Thoracic aorta (tissue), 2 donors: ENCODE measurements at places on chromosomes 12 and 14.

GRCh38 chr12:67633024-67633610, 15.4 kb upstream of the DYRK2 start:
- peaks cover 6% of the 10 kb centered on the region for H3K4me1 ChIP-seq
- no peaks in the 10 kb centered on the region for H3K27me3 ChIP-seq
- no peak for DNase-seq
- H3K4me3 ChIP-seq: no peak overlapping the region
- H3K36me3 ChIP-seq: no peaks in the 10 kb centered on the region
- H3K27ac ChIP-seq: no peak overlapping the region

GRCh38 chr12:99455350-99456035, 192.1 kb upstream of the GARIN6 start:
- no peak for DNase-seq
- peak overlapping the region; percentile 75 for H3K27ac ChIP-seq
- H3K4me3 ChIP-seq: no peak overlapping the region
- no peaks in the 10 kb centered on the region for H3K36me3 ChIP-seq
- H3K27me3 ChIP-seq: no peaks in the 10 kb centered on the region
- peaks cover 37% of the 10 kb centered on the region for H3K4me1 ChIP-seq

GRCh38 chr12:106329231-106329982, 26.9 kb downstream of the TCP11L2 start:
- H3K27ac ChIP-seq: no peak overlapping the region
- no peaks in the 10 kb centered on the region for H3K4me1 ChIP-seq
- no peaks in the 10 kb centered on the region for H3K27me3 ChIP-seq
- peaks cover 19% of the 10 kb centered on the region for H3K36me3 ChIP-seq

DNA sequence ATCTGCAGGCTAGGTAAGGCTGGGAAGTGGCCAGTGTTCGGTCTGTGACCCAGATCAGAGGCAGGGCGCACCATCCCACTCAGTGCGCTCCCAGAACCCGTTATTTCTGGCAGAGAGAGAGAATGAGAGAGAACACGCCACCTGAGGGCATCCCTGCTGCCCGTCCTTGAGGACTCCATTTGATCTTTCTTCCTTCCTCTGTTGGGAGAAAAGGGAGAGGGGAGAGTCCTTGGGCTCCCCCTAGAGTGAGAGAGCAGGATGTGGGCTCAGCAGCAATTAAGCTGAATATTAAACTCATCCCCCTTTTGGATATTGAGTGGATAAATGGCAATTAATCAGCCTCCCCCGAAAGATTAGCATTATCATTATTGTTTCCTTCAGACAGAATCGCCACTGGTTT, 70.6 kb downstream of the IFT43 start:
- H3K4me1 ChIP-seq: no peaks in the 10 kb centered on the region
- no peaks in the 10 kb centered on the region for H3K36me3 ChIP-seq
- no peak for DNase-seq
- no peak overlapping the region for H3K4me3 ChIP-seq
- no peaks in the 10 kb centered on the region for H3K27me3 ChIP-seq
- no peak overlapping the region for H3K27ac ChIP-seq

GRCh38 chr12:124774462-124775167, 89.0 kb downstream of the SCARB1 start:
- H3K4me3 ChIP-seq: peak overlapping the region; percentile 61
- DNase-seq: peak; percentile 31
- H3K36me3 ChIP-seq: no peaks in the 10 kb centered on the region
- H3K27ac ChIP-seq: no peak overlapping the region
- H3K27me3 ChIP-seq: no peaks in the 10 kb centered on the region

DNA sequence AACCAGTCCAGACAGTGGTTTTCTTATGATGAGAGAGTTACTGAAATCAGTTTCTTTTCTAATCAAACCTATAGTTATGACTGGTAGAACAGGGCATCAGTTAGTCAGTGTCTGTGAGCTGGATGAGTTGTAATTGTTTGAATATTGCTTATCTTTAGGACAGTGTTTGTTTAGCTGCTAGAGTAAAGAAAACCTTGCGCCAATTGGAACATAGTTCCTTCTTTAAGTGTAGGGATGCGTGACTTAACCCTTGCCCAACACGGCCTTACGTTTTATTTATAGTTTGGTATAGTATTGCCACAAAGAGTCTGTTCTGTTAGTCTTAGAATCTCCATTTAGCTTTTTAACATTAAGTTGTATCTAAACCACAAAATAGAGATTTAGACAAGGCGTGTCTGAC, 572.6 kb downstream of the SLC16A7 start:
- no peaks in the 10 kb centered on the region for H3K36me3 ChIP-seq
- no peak for DNase-seq
- H3K4me1 ChIP-seq: peaks cover 11% of the 10 kb centered on the region
- no peak overlapping the region for H3K4me3 ChIP-seq
- no peak overlapping the region for H3K27ac ChIP-seq

GRCh38 chr12:24899503-24900075, 49.3 kb downstream of the BCAT1 start:
- H3K4me3 ChIP-seq: no peak overlapping the region
- no peaks in the 10 kb centered on the region for H3K27me3 ChIP-seq
- peaks cover 29% of the 10 kb centered on the region for H3K4me1 ChIP-seq
- DNase-seq: no peak

DNA sequence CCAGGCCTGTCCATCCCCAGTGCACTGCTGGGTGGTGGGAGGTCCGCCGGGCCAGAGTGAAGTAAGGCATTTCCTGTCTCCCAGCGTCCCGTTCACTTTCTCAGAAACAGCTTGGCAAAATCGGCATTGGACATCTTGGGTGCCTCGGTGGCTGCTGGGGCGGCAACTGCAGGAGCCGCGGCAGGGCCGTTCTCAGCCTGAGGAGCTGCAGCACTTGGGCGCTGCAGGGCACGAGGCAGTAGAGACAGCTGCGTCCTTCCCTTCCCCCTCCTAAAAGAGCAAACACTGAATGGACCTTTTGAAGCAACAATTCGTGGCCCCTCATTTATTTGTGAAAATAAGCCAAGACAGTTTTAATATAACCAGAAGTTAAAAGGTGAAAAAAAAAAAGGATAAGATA, 8.3 kb downstream of the FICD start:
- H3K36me3 ChIP-seq: peaks cover 50% of the 10 kb centered on the region
- no peaks in the 10 kb centered on the region for H3K4me1 ChIP-seq
- no peaks in the 10 kb centered on the region for H3K27me3 ChIP-seq

GRCh38 chr14:94312481-94313246, 10.5 kb downstream of the SERPINA6 start:
- H3K4me3 ChIP-seq: no peak overlapping the region
- no peaks in the 10 kb centered on the region for H3K4me1 ChIP-seq
- H3K36me3 ChIP-seq: no peaks in the 10 kb centered on the region
- no peak for DNase-seq
- H3K27ac ChIP-seq: no peak overlapping the region

- no peak overlapping the region for H3K4me3 ChIP-seq
- peaks cover 21% of the 10 kb centered on the region for H3K36me3 ChIP-seq
- H3K4me1 ChIP-seq: peaks cover 11% of the 10 kb centered on the region
- no peak overlapping the region for H3K27ac ChIP-seq
- no peak for DNase-seq
These were observed 34.3 kb downstream of the SLC15A4 start for GRCh38 chr12:128789356-128789929.

DNA sequence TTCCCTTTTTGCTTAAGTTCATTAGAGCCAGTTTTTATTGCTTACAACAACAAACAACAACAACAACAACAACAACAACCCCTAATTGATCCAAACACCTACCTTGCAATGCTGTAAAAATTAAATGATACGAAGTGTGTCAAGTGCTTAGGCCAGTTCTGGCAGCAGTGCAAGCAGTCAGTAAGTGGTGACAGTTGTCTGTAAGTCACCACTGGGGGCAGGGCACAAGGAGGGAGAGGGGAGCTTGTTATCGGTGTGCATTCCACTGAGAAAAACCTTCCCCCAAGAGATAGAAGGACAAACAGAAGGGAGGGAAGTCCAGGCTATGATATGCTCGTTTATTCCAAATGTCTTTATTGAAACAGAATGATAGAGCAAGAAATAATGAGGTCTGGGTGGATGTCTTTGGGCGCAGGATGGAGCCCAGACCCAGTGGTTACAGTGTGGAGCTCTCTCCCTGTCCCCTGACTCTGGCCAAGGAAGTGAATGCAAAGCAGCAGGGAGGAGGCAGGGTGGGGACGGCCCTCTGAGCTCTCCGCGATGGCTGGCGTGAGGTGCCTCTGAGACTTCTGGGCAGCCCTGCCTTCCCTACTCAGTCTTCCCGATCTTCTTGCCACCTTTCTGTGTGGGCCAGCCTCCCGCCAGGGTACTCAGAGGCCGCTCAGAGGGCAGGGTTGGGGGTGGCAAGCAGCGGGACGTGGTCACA, 6.5 kb downstream of the SLC22A17 start:
- H3K4me1 ChIP-seq: no peaks in the 10 kb centered on the region
- no peak overlapping the region for H3K27ac ChIP-seq
- no peaks in the 10 kb centered on the region for H3K36me3 ChIP-seq

DNA sequence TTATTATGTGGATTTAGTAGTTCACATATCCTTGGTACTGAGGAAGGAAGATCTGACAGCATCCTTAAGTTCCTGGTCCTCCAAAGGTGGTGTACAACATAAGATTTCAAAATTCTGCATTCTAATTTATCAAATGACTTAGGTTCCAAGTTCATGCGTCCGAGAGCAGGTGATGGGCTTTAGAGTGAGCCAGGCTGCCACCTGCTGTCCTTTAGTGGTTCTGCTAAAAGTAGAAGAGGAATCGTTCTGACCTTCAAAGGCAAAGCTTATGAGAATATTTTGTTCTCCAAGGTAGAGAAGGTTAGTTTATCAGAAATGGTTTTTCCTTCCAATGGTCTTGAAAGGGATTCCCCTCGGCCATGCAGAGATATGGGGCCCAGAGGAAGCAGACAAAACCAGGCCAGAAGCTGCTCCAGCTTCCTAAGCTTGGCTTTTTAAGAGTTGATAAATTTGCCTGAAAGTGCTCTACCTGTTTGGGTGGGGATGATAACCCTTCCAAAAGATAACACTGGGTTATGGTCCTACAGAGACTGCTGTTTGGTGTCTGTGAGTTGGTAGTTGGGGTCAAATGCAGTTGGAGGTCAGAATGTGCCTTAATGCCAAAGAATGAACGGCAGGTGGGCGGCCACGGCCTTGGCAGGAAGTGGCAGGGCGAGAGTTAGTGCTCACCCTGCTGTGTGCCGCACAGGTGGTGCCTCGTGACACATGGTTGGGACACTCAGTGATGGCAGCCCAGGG, 29.1 kb upstream of the LRTM2 start:
- H3K27ac ChIP-seq: no peak overlapping the region
- H3K27me3 ChIP-seq: no peaks in the 10 kb centered on the region
- peaks cover 9% of the 10 kb centered on the region for H3K4me1 ChIP-seq
- H3K4me3 ChIP-seq: no peak overlapping the region
- DNase-seq: no peak
- H3K36me3 ChIP-seq: peaks cover under 1% of the 10 kb centered on the region

- H3K4me1 ChIP-seq: peaks cover 34% of the 10 kb centered on the region
- H3K27me3 ChIP-seq: no peaks in the 10 kb centered on the region
- H3K27ac ChIP-seq: no peak overlapping the region
- no peaks in the 10 kb centered on the region for H3K36me3 ChIP-seq
- DNase-seq: no peak
These were observed 3.6 kb downstream of the SSTR1 start for GRCh38 chr14:38211255-38211735.

DNA sequence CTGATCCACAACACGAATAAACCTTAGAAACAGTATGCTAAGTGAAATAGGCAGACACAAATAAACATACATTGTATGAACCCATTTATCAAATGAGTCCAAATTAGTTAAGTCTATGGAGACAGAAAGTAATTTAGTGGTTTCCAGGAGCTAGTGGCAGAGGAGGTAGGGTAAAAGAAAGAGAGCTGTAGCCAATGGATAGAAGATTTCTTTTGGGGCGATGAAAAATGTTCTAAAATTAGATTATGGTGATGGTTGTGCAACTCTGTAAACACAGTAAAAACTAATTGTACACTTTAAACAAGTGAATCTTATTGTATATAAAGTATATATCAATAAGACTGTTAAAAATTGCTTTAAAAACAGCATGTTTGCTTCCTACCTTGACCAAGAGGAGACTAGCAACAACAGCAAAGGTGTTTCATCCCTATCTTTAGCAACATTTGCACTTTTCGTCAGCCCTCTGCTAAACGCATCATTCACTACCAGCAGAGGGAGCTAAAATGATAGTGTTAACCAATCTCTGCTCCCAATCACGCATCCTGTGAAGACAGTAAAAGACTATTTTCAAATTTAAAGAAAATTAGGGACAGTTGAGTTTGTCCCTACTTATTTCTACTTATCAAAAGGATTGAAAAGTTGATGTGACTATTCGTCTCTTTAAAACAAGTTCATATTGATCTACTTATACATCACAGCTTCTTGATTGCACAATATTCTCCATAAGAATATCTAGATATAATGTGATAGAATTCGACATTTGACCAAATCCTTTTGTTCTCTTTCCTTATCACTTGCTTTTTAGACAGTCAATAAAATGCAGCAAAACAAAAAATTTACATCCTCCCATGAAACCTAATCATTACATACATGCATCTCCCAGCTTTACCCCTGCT, 24.0 kb upstream of the LGR5 start:
- no peaks in the 10 kb centered on the region for H3K4me1 ChIP-seq
- H3K27ac ChIP-seq: no peak overlapping the region
- no peak for DNase-seq
- no peak overlapping the region for H3K4me3 ChIP-seq

DNA sequence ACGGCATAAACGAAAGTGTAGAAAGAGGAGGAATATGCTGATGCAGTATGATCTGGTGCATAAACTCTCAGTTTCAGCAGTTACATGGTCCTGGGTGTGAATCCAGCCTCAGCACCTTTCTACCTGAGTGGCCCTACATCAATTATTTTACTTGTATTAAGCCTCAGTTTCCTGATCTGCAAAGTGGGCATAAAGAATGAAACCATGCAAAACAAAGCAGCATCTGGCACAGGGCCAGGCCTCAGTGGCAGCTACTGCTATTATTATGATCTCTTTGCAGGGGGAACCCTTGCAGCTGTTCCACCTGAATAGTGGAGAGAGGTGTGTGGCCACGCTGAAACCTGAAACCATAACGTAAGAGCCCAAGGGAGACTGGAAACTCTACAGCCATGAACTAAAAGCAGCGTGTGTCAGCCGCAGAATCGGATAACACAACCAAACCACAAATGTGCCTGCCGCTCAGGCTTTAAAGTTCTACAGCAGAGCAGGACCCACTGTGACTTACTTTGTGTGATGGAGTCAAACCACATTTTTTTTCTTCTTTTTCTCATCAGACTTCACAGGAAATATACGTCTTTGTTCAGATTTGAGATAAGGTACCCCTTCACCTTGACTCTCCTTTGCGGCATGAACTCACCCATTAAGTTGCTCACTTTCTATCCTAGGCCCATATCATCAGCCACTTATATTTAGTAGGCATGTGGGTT, 29.2 kb upstream of the FOS start:
- H3K36me3 ChIP-seq: no peaks in the 10 kb centered on the region
- H3K27me3 ChIP-seq: no peaks in the 10 kb centered on the region
- H3K27ac ChIP-seq: no peak overlapping the region
- peaks cover 2% of the 10 kb centered on the region for H3K4me1 ChIP-seq
- H3K4me3 ChIP-seq: no peak overlapping the region
- no peak for DNase-seq
